ENCODE measurements at places on chromosomes 1 and 21. TPM values are rescaled to one million over a fixed set of nuclear protein-coding genes. Genes with fewer than 3 reads are reported as not detected.

DNA sequence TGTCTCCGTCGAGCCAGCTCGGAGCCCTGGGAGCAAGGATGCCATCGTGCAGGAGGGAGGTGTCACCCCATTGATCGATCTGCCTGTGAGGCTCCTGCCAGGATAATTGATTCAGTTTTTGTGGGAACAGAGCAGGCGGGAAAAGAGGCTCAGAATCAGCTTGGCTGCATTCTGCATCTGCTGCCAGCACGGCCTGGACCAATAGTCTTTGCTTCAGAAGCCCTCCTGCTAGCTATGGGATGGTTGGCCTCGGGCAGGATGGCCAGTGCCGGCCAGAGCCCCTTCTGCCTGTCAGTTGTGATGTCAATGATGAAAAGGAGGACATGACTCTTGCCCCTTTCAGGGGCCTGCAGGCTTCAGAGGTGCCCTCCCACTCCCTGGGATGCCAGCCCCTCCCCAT, 39.6 kb downstream of the PTPRF start:
- no peak for DNase-seq
- H3K27ac ChIP-seq: no peak overlapping the region
- peaks cover 6% of the 10 kb centered on the region for H3K4me1 ChIP-seq
- H3K36me3 ChIP-seq: no peaks in the 10 kb centered on the region

DNA sequence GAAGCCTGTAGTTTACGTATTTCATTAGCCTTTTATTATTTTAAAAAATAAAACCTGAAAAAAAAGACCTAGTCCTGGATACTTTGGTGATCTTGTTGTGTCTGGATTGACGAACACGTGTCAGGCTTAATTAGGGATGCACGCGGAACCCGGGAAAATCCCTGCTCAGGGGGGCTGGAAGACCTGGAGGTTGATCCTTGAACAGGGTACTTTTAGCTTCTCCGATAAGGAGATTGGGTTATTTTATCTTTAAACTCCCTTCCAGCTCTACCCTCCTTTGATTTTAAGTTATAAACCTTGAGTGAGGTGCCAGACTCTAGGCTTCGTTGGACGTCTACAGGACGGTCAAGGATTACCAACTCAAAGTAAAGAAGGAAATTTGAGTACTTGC, 552 bp upstream of the ZNF691 start:
- H3K27me3 ChIP-seq: no peaks in the 10 kb centered on the region
- H3K4me3 ChIP-seq: peak overlapping the region; percentile 93
- no peak for DNase-seq
- H3K27ac ChIP-seq: no peak overlapping the region
- H3K36me3 ChIP-seq: no peaks in the 10 kb centered on the region

Gene CRYAA
- not detected for total RNA-seq

GRCh38 chr1:231130544-231130943, 31.3 kb upstream of the TRIM67 start:
- H3K4me3 ChIP-seq: no peak overlapping the region
- H3K27me3 ChIP-seq: no peaks in the 10 kb centered on the region
- H3K27ac ChIP-seq: no peak overlapping the region

- H3K4me3 ChIP-seq: no peak overlapping the region
- no peaks in the 10 kb centered on the region for H3K4me1 ChIP-seq
- H3K27me3 ChIP-seq: no peaks in the 10 kb centered on the region
- H3K36me3 ChIP-seq: no peaks in the 10 kb centered on the region
Observed at GRCh38 chr1:14726606-14727005, 128.1 kb downstream of the KAZN start.

Gene XCL2
- total RNA-seq: not detected

GRCh38 chr1:10980841-10981727, 31.4 kb upstream of the TARDBP start:
- no peaks in the 10 kb centered on the region for H3K4me1 ChIP-seq
- no peak for DNase-seq
- H3K4me3 ChIP-seq: no peak overlapping the region
- H3K36me3 ChIP-seq: no peaks in the 10 kb centered on the region
- H3K27ac ChIP-seq: no peak overlapping the region

Gene SLC44A3
- 3.3 TPM for total RNA-seq

GRCh38 chr1:223102797-223103533, 40.1 kb downstream of the TLR5 start:
- H3K27ac ChIP-seq: no peak overlapping the region
- DNase-seq: no peak
- peaks cover 1% of the 10 kb centered on the region for H3K4me1 ChIP-seq

Gene CR1L
- not detected for total RNA-seq

DNA sequence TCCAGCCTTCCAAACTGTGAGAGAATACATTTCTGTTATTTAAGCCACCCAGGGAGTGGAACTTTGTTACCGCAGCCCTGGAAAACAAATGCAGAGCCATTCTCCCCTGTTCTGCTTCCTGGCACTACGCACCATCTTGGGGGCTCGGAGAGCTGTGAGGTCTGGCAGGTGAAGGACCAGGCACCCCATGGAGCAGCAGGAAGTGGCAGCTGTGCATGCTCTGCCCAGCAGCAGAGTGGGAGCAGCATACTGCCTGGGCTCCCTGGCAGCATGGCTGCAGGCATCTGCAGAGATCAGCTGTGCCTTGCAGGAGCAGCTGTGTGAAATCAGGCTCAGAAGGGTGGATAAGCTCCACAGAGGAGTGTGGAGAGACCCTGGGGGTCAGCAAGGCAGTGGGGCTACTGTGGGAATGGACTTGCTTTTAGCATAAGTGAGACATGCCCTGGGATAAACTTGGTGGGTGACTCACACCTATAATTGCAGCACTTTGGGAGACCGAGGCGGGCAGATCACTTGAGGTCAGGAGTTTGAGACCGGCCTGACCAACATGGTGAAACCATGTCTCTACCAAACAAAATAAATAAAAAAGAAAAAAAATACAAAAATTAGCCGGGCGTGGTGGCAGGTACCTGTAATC, 17.7 kb upstream of the ZSCAN20 start:
- DNase-seq: no peak
- H3K36me3 ChIP-seq: no peaks in the 10 kb centered on the region
- no peaks in the 10 kb centered on the region for H3K27me3 ChIP-seq
- no peak overlapping the region for H3K27ac ChIP-seq

DNA sequence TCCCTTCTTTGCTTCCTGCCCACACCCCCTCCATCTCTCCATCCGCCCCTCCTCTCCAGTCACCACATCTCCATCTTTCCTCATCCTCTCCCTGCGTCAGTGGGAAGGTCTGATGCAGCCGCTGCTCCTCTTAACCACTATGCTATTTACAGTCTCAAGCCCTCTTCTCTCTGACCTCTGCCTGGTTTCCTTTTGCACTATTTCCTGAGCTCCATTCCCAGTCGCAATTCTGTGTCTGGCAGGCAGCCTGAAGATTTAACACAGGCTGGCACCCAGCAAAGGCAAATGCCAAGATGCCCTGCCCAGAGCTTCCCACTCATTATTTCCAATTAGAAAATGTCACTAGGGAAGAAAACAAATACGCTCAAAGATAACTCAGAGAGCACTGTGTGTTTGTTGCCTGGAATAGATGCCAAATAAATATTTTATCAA, 89.6 kb upstream of the LPGAT1 start:
- no peaks in the 10 kb centered on the region for H3K4me1 ChIP-seq
- H3K27ac ChIP-seq: no peak overlapping the region
- H3K36me3 ChIP-seq: no peaks in the 10 kb centered on the region
- no peaks in the 10 kb centered on the region for H3K27me3 ChIP-seq
- DNase-seq: no peak

Gene CNKSR1
- total RNA-seq: 5.8 TPM

- no peak overlapping the region for H3K4me3 ChIP-seq
- H3K27me3 ChIP-seq: no peaks in the 10 kb centered on the region
- H3K36me3 ChIP-seq: no peaks in the 10 kb centered on the region
Observed at GRCh38 chr1:7613106-7613850, 157.8 kb upstream of the VAMP3 start.

DNA sequence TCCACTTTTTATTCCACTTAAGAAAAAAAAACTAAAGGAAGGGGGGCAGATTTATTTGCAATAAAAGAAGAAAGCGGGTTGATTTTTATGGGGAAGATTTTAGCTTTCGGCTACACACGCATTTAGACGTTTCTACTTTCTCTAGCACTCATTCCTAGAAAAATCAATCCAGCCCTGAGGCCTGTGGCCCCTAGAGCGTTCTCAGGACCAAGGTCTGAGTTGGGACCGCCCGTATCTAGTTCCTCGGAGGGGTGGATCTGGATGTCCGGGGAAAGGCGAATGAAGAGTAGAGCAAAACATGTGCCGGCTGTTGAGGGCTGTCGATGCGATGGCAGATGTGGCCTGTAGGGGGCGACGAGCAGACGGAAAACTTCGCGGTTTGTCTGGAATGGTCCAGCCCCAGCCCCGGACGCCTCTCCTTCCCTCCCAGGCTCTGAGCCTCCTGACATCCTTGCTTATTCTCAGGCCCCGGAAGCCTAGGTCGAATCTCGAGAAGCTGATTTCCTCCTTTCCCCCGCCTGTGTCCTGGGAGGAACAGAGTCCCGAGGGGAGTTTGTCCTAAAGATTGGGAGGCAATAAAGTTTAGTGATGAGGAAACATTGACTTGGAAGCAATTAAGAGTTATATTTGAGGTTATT, 5.2 kb downstream of the FOXD3 start:
- peaks cover 9% of the 10 kb centered on the region for H3K27me3 ChIP-seq
- H3K4me1 ChIP-seq: peaks cover 5% of the 10 kb centered on the region
- H3K36me3 ChIP-seq: no peaks in the 10 kb centered on the region
- H3K27ac ChIP-seq: no peak overlapping the region
- no peak overlapping the region for H3K4me3 ChIP-seq
- DNase-seq: no peak

DNA sequence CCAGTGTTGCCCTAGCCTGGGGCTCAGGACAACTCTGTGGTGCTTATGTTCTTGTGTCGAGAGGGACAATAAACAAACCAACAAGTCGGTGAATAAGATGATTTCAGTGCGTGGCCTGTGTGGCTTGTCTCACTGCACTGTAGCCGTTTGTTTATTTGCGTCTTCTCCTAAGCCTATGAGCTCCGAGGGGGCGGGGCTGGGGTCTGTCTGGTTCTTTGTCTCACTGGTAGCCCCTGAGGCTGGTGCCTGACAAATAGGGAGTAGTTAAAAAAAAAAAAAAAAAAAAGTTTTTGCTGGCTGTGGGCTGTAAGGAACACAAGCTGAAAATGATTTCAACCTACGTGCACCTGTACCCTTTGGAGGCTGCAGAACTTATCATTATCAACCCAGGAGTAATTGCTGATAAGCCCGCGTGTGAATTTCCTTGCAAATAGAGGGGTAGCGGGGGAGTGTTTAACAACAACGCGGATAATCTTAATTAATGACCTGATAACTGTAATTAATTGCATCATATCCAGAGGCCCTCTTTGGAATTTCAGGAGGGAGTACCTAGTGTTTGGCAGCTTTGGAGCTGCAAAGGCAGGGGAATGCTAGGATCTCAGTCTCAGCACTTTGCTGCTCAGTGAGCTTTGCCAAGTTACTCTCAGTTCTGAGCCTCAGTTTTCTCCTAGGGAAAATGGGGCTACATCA, 925 bp upstream of the ARHGEF10L start:
- no peaks in the 10 kb centered on the region for H3K27me3 ChIP-seq
- H3K4me1 ChIP-seq: peaks cover 2% of the 10 kb centered on the region
- H3K36me3 ChIP-seq: no peaks in the 10 kb centered on the region

DNA sequence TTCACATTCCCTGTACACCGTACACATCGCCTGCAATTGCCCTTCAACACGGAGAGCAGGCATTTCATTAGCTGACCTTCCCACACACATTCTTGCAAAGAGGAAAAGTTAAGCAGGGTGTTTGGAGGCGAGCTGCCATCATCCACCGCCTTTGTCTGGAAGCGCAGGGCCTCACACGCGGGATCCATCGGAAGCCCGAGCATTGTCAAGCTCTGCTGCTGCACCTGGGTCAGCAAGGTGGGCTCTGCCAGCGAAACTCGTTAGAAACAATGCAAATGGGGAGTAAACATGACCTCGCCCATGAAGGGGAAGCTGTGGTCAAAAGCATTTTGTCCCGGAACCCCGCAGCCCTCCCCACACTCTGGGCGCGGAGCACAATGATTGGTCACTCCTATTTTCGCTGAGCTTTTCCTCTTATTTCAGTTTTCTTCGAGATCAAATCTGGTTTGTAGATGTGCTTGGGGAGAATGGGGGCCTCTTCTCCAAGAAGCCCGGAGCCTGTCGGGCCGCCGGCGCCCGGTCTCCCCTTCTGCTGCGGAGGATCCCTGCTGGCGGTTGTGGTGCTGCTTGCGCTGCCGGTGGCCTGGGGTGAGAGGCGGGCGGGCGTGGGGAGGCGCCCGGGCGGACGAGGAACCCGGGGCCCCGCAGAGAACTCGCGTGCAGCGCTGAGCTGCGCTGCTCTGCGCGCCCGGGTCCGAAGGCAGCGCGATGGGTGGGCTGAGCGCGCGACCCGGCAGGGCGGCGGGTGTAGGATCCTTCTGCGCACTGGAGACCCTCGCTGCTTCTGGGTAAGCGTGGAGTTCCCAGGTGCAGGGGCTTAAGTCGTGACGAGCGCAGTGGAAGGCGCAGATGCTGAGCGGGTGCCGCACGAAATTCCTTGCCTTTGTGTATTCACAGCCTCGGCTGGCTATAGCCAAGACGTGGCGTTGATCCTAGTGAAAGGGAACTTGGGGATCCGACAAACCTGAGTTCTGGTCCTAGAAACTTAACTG, at the start of gene CR1:
Gene CR1, plus strand, starts transcription at position 357 of the 992 bp plus-strand sequence. Its CDS starts 111 bp downstream, at position 468.
- no peaks in the 10 kb centered on the region for H3K4me1 ChIP-seq
- H3K36me3 ChIP-seq: no peaks in the 10 kb centered on the region
- no peaks in the 10 kb centered on the region for H3K27me3 ChIP-seq
- no peak for DNase-seq
- peak within 1 kb of the TSS; percentile 23 for H3K4me3 ChIP-seq

Gene S100A16
- total RNA-seq: 110 TPM

DNA sequence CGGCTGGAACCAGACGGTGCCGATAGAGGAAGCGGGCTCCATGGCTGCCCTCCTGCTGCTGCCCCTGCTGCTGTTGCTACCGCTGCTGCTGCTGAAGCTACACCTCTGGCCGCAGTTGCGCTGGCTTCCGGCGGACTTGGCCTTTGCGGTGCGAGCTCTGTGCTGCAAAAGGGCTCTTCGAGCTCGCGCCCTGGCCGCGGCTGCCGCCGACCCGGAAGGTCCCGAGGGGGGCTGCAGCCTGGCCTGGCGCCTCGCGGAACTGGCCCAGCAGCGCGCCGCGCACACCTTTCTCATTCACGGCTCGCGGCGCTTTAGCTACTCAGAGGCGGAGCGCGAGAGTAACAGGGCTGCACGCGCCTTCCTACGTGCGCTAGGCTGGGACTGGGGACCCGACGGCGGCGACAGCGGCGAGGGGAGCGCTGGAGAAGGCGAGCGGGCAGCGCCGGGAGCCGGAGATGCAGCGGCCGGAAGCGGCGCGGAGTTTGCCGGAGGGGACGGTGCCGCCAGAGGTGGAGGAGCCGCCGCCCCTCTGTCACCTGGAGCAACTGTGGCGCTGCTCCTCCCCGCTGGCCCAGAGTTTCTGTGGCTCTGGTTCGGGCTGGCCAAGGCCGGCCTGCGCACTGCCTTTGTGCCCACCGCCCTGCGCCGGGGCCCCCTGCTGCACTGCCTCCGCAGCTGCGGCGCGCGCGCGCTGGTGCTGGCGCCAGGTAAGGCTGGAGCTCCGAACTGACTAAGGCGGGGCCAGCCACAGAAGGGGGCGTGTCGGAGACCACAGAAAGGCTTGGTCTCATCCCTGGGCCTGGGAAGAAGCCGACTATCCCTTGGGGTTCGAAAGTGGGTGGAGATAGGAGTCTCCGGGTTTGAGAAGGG, 486 bp downstream of the SLC27A3 start:
- no peaks in the 10 kb centered on the region for H3K27me3 ChIP-seq
- peaks cover 9% of the 10 kb centered on the region for H3K4me1 ChIP-seq
- H3K27ac ChIP-seq: peak overlapping the region; percentile 84
- H3K4me3 ChIP-seq: peak overlapping the region; percentile 73

Gene MAP10
- total RNA-seq: 2.4 TPM

Gene MANEAL
- 1.1 TPM for total RNA-seq
